Mucosa of gallbladder (tissue), 1 donor: ENCODE measurements at places on chromosomes 1 and 21.

- DNase-seq = no peak
These were observed 26.2 kb downstream of the TRIM67 start for GRCh38 chr1:231188072-231188471.

GRCh38 chr1:154760469-154760933 is 109.6 kb downstream of the KCNN3 start:
- DNase-seq = peak; percentile 65

GRCh38 chr1:220772846-220773245 is 13.9 kb upstream of the MTARC1 start:
- DNase-seq = no peak

DNA sequence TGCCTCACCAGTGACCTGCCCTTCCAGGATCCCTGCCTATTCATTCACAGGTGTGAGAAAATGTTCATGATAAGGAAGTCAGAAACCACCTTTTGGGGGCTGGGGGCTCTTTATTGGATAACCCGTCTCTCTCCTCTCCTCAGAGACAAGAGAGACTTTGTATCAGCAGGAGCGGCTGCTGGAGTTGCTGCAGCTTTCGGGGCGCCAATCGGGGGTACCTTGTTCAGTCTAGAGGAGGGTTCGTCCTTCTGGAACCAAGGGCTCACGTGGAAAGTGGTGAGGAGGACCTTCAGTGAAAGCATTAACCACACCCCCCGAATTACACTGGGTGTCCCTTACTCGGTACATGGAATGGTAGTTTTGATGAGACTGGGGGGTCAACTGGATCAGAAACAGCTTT is 20.6 kb downstream of the NPPA start:
- DNase-seq = no peak

DNA sequence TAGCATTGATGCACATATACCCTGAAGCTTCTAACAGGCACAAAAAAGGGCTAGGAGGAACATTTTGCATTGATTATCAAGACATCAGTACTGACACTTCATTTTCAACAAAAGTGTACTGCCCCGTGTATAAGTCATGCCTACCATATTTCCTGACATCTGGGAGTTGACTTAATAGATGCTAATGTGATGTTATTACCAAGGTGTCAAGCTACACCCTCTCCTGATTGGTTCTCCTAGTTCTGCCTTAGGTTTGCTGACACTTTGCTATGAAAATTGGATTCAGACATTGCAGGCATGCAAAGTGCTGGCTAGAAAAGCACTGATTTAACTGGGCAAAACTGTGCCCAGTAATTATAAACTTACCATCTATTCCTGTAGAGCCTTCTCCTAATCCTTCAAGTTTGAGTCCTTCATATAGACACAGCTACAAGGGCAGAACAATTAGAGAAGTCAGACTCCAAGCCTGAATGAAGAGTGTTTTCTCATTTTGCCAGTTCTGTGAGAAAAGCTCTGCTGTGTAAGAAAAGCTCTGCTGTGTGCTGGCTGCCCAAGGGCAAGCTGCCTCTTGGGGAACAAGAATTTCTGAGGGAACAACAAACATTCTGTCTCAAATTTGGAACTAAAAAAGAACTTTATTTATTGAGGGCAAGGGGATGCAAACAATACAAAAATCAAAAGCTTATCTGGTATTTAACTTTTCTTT is 11.2 kb downstream of the S100A10 start:
- no peak for DNase-seq

GRCh38 chr1:235702412-235702811 is 52.8 kb upstream of the GNG4 start:
- no peak for DNase-seq

DNA sequence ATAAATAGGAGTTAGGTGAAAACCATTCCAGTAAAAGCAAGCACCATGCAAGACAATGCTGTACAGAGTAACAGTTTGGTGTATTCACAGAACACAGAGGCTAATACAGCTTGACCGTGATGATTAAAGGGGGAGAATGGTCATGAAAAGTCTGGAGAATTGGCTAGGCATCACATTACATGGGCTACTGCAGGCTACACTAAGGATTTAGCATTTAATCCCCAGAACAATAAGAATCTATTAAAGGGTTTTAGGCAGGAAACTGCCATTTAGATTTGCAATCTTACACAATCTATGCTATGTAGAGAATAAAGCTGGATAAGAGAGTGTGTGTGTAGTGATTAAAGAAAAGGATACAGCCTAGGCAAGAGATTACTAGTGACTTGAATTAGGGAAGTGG is 30.6 kb downstream of the HFM1 start:
- no peak for DNase-seq

DNA sequence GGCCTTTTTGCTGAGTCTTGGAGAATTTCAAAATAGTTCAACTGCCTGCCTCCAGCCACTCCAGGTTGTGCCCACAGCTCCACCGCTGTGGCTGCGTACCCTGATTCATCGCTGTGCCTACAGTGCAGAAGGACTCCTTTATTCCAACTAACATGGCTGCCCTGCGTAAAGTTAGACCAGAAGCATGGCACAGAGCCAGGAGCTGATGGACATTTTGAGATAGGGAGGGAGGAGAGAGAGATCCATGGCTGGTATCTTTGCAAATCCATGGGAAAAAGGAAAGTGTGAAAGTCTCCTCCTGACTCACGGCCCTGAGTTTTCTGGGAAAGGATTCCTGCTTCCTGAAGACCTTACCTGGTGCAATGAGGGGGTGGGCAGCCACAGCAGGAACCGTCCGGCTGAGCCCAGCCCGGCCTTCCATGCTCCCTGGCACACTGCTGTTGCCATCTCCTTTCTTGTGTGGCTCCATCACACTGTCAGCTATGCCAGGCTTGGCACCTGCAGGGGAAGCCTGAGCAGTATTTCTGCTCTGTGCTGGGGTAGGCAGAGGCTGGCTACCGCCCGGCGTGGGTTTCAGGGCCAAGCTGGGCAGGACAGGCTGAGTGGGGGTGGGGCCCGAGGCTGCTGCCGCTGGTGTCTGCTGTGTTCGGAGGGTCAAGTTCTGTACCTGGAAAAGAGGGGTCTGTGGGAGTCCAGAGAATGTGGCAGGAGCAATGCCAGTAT is 46.0 kb upstream of the A3GALT2 start:
- no peak for DNase-seq

DNA sequence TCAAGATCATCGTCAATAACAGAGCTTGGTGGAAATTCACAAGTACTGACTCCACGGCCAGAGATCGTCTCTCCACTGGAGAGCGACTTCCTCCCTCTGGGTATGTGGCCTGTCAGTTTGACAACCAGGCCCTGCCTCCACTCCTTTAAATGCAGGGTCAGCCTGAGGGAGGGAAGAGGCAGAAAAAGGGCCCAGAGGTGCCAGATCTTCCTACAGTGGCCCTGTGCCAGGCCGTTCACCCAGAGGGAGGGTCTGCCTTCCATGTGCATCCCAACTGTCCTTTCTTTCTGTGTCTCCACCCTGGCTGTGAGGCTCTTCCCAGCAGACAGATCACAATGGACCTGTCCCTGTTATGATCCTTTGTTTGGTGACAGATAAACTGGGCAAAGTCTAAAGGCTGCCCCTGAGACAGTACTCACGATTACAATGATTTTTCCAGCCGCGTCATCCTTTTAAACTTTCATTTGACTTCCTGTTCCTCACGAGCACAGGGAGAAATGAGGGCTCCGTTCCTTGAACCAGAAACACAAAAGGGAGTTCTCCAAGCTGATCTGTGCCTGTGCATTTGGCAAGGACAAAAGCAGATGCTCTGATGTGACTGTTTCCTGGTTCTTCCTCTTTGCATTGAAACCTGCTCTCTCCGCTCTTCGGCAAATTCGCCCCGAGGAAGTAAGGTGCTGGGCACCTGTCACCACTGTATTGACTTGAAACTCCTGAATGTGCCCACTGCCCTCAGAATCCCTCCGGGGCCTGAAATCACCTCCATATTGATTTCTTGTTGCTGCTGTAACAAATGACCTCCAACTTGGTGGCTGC is 126.7 kb downstream of the PGBD5 start:
- peak; percentile 75 for DNase-seq

- DNase-seq = no peak
These were observed 63.1 kb upstream of the MUTYH start for GRCh38 chr1:45403298-45403697.

GRCh38 chr21:33265664-33266049 is 510 bp upstream of the IL10RB start:
- DNase-seq = peak; percentile 54

- no peak for DNase-seq
These were observed 64.1 kb downstream of the MIS18A start for GRCh38 chr21:32214654-32215305.

DNA sequence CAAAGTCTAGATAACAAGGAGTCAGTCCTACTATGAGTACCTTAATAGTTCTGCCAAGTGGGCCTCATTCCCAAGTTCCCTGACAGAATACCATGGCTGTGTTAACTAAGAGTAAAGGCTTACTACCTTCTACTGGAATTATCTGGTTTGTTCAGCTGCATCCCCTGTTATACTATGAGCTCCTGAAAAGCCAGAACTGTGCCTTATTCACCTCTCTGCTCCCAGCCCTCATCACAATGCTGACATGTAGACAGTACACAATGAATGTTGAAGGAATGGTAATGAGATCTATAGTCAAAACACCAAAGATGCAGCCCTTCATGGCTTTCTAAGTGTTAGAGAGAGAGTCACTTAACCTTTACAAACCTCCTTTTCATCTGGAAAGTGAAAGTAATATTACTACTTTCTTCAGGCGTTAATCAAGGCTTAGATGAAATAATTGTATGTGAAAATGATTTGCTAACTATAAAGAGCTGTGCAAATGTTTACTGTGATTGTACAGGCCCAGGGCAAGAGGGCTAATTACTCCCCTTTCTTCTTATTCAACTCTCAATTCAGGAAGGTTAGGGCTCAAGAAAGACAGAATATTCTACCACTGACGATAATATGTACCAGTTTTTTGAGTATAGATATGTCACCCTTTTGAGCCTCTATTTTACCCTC is 70.3 kb upstream of the MROH9 start:
- no peak for DNase-seq

- no peak for DNase-seq
These were observed 145.0 kb downstream of the ZSCAN20 start for GRCh38 chr1:33617451-33617850.

- no peak for DNase-seq
These were observed 1.1 kb downstream of the CASQ2 start for GRCh38 chr1:115767403-115767802.

DNA sequence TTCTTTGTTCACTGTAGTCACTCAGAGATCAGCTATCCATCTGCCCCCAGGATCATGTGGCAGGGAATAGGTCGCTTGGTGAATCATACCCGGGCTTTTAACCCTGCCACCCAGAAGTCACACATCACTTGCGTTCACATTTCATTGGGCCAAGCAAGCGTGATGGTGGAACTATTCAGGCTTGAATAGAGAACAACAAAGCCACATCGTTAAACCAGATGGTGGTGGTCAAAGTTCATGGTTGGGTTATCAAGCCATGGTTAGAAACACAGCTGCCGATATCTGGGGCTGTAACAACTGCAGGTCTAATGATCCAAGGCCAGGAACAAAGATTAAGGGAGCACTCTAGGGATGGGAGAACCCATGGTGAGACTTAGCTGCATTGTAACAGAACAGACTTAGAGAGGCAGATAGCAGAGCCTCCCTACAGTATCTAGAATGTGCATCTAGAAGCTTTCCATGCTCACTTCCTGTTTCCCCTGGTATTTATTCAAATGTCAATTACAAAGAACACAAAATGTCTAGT is 40.0 kb upstream of the PTPRC start:
- no peak for DNase-seq

- DNase-seq = no peak
These were observed 166.4 kb downstream of the ZZZ3 start for GRCh38 chr1:77516106-77516505.

GRCh38 chr1:33117440-33118085 is 36.6 kb downstream of the AZIN2 start:
- DNase-seq = no peak

GRCh38 chr1:174480324-174480723 is 32.6 kb downstream of the GPR52 start:
- DNase-seq = no peak

DNA sequence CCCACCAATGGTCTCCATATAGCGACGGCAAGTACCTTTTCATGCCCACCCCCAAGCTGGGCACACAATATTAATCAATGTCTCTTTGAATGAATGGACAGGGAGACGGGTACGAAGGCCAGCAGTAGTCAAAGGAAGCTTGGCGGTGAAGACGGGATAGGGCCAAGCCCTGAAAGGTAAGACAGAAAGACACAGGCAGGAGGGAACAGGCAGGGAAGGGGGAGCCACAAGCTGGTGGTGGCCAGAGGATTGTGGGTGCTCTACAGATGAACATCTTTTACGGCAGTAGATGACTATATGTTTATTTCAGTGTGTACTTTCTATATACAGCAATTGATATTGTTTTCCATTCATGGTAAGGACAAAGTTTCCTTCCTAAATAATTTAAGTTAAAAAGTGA is 16.3 kb downstream of the CAPZB start:
- no peak for DNase-seq

DNA sequence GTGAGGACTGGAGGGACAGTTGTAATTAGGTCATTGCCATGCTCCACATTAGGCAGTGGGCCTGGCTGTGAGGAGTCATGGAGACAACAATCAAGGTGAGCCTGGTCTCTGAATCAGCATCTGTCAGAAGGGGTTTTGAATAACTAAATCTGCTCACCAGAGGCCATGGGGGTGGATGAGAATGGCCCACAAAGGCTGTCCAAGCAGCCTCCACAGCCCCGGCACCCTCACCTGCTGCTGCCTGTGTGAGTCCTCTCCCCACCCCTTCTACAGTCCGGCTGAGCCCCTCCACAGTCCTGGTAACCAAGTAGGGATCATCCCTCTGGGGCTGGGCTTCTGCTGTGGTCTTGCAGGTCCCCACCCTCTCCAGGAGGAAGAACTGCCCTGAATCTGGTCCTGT is 2.3 kb downstream of the DPT start:
- no peak for DNase-seq

DNA sequence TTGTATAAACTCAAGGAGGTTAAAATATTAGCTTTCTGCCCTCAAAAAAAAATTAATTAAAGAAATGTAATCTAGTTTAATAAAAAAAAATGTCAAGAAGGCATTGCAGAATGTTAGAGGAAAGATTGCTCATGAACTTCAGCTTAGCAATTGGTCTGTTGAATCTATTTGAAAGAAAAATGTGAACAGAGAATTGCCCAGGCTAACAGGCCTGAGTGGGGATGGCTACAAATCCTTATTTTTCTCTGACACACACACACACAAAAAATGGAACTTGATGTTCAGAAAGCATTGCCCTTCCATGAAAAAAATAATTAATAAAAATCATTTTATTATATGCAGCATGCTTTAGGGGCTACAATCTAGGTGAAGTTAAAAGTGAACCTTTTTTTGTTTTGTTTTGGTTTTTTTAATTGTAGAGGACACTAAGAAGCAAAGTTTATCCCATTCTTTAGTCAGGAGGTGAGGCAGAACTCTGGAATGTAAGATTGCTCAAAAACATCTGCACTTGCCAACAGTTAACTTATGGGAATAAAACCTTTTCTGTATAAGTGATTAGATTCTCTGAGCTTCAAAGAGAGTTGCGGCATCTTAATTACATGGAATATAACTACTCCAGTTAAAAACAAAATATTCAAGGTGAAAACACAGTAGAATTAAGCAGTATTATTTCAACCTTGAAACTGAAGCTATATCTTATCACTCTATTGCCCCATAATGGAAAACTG is 658.5 kb upstream of the ADGRL2 start:
- no peak for DNase-seq

GRCh38 chr1:198417039-198417438 is 123.4 kb downstream of the ATP6V1G3 start:
- no peak for DNase-seq
